ENCODE measurements at places on chromosomes 16 and 17.

DNA sequence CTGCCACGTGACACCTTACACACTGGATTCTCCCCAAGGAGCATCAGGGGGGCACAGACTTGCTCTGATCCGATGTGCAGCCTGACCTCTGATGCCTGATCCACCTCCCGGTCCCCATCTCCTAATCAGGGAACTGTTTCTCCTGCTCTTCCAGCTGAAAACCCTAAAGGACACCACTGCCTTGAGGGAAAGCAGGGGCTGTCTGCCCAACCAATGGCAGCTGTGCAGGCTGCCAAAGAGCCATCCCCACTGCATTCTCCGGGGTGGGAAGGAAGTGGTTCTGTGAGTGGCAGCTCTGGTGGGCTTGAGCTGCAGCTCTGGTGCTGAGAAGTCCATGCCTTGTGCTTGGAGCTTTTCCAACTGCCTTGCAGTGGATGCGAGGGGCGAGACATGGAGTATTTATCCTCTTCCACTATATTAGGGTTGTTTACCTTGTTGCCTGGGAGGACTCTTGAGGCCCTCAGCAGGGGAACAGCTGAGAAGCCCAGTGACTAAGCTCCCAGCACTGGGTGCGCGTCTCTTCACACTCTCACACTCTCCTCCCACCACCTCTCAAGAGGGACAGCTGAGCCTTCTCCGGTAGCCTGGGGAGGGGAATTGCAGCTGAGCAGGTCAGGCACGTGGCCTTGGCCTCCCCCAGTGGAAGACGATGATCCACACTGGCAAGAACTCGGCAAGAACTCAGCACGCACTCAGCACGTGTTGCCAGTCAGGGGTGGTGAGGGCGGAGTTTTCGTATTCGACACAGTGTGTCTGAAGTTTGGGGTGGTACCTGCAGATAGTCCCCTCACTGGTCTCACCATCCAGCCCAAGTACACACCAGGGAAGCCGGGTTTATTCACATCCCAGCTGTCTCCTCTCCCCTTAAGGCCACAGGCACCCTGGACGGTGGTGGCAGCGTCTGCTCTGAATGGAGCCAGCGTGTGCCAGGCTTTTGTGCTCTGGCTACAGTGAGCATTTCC, 21.1 kb upstream of the SPATA32 start:
- no peaks in the 10 kb centered on the region for H3K27me3 ChIP-seq
- H3K36me3 ChIP-seq, result no peaks in the 10 kb centered on the region
- no peaks in the 10 kb centered on the region for H3K4me1 ChIP-seq
- no peak overlapping the region for H3K27ac ChIP-seq

DNA sequence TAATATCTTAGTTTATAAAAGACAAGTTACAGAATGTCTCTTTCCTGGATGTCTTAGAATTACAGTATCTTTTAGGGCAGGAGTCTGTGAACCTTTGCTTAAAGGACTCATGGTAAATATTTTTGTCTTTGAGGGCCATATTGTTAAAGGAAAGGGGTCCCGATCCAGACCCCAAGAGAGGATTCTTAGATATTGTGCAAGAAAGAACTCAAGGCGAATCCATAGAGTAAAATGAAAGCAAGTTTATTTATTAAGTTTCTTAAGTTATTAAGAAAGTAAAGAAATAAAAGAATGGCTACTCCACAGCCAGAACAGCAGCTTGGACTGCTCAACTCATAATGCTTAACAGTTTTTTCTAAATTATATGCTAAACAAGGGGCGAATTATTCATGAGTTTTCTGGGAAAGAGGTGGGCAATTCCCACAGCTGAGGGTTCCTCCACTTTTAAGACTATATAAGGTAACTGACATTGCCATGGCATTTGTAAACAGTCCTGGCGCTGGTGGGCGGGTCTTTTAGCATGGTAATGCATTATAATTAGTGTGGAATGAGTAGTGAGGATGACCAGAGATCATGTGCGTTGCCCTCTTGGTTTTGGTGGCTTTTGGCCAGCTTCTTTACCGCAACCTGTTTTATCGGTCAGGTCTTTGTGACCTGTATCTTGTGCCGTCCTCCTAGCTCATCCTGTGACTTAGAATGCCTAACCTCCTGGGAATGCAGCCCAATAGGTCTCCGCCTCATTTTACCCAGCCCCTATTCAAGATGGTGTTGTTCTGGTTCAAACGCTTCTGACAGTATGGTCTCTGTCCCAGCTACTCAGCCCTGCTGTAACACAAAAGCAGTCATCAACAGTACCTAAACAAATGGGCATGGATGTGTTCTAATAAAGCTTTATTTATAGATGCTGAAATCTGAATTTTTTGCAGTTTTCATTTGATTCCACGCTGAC, 53.2 kb downstream of the BMERB1 start:
- DNase-seq, result no peak
- H3K27ac ChIP-seq, result no peak overlapping the region
- H3K36me3 ChIP-seq, result no peaks in the 10 kb centered on the region

- H3K4me3 ChIP-seq, result no peak overlapping the region
- no peak for DNase-seq
- peaks cover 37% of the 10 kb centered on the region for H3K4me1 ChIP-seq
- no peaks in the 10 kb centered on the region for H3K36me3 ChIP-seq
- H3K27me3 ChIP-seq, result no peaks in the 10 kb centered on the region
These were observed 213.9 kb downstream of the TMEM114 start for GRCh38 chr16:8376430-8376829.

- peak; percentile 24 for DNase-seq
- peak overlapping the region; percentile 90 for H3K27ac ChIP-seq
- no peaks in the 10 kb centered on the region for H3K36me3 ChIP-seq
- peak overlapping the region; percentile 2 for H3K4me3 ChIP-seq
- H3K27me3 ChIP-seq, result no peaks in the 10 kb centered on the region
- H3K4me1 ChIP-seq, result peaks cover 42% of the 10 kb centered on the region
These were observed 167.9 kb upstream of the MAF start for GRCh38 chr16:79768276-79768970.

- H3K27me3 ChIP-seq, result no peaks in the 10 kb centered on the region
- DNase-seq, result no peak
- H3K4me1 ChIP-seq, result peaks cover 21% of the 10 kb centered on the region
These were observed 23.8 kb downstream of the CMIP start for GRCh38 chr16:81468269-81468902.
